ENCODE measurements at places on chromosomes 6 and 20.

- no peak for DNase-seq
Measured at GRCh38 chr20:24588725-24589340, 119.4 kb downstream of the SYNDIG1 start.

GRCh38 chr20:49475292-49476015 lies 7.0 kb downstream of the KCNB1 start:
- DNase-seq, result no peak

DNA sequence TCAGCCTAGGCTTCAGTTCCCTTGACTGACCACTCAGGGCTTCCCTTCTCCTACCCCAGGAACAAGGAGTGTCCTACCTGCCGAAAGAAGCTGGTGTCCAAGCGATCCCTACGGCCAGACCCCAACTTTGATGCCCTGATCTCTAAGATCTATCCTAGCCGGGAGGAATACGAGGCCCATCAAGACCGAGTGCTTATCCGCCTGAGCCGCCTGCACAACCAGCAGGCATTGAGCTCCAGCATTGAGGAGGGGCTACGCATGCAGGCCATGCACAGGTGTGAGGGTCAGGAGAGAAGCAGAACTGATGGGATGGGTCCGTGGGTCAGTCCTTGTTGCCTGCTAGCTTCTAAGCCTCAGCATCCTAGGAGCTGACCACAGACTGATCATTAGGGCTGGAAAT lies 1.6 kb downstream of the RING1 start:
- no peak for DNase-seq

GRCh38 chr20:4059606-4060005 lies 44.2 kb upstream of the RNF24 start:
- no peak for DNase-seq

- DNase-seq, result no peak
Measured at GRCh38 chr20:50862546-50862945, 67.7 kb downstream of the BCAS4 start.

DNA sequence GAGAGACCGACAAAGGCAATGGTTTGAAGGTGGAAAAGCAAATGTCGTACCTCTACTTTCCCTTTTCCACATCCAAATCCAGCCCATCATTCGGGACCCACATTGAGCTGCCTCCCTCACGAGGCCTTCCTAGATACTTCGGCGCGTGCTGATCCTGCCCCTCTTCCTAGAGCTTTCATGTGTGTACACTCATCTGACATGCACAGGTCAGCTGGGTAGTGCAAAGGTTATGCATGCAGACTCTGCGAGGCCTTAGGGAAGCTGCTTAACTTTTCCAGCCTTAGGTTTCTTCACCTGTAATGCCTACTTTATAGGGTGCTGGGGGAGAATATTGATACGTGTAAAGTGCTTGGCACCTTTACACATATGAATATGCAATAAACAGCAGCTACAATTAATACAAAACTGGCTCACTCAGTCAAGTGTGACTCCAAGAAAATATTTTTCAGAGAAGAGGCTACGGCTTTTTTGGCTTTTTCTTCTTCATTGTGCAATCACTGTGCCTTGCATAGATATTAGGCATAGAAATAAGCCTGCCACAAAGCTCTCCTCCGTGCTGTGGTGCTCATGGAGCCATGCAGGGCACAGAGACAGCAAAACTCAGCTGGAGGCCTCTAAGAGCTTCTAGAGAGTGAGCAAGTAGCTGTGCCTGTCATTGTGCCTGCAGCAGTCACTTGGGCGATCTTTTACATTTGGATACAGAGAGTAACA lies 3.6 kb upstream of the MANBAL start:
- DNase-seq, result no peak

DNA sequence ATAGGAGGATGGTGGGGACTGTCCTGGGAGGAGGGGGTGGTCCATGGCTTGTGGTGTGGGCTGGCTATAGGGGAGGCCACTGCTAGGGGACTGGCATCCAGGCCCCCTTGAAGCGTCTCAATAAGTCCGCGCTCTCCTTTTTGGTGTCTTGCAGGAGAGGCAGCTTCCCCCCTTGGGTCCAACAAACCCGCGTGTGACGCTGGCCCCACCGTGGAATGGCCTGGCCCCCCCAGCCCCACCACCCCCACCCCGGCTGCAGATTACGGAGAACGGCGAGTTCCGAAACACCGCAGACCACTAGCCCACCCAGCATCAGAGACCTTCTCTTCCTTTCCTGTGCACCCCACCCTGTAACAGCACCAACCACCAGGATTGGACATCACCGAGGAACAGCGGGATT lies 2.8 kb upstream of the ZBTB9 start:
- no peak for DNase-seq

DNA sequence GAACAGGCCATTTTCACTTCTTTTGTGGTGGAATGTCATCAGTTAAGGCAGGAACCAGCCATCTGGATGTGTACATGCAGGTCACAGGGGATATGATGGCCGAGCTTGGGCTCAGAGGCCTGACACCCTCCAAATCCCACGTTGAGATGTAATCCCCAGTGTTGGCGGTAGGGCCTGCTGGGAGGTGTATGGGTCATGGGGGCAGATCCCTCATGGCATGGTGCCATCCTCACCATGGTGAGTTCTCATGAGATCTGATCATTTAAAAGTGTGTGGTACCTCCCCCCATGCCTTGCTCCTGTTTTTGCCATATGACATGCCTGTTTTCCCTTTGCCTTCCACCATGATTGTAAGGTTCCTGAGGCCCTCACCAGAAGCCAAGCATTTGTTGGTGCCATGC lies 26.8 kb downstream of the WDR27 start:
- no peak for DNase-seq

- no peak for DNase-seq
Measured at GRCh38 chr20:18989736-18990474, 176.3 kb downstream of the SCP2D1 start.

GRCh38 chr6:167952512-167952859 lies 45.0 kb upstream of the KIF25 start:
- DNase-seq, result no peak

DNA sequence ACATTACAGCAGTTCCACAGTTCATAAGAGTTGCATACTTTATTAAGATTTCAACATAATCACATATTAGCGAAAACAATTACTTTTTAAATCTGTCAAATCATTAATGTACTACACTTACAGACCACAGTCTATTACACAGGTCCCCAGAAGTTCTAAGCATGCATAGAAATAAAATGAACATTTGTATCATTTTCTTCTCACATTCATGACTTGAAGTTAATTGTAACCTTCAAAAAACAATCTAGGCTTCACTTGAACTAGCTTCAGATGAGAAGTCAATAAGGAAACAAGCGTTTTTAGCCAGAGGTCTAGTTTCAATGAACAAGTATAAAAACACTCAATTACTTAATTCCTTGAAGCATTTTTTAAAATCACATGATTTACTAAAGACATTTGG lies 238.3 kb downstream of the HACE1 start:
- no peak for DNase-seq

DNA sequence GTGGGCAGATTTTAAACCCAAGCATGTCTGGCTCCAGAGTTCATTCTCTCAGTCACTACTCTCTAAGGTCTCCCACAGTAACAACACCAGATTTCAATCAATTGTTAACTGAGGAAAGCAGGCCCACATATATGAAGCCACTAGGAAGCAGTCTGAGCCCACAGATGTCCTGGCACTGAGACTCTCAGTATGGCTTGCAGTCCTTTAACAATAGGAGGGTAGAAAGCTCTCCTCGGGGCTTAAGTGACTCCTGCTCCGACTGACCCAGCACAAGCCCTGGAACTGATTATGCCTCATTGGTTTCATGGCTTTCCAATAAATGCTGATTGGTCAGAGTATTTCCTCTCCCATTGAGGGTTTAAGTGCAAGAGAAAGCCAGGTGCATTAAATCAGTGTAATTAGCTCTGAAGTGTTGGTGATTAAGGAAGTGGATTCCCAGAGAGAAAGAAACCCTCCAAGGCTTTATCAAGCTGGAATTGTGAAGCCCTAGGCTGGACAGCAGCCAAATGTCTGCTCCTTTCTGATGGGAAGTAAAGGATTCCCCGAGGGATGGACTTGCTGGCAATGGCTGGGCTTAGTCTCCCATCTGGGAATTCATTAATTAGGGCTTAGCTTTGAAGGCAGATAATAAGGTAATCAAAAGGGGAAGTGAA lies 76.6 kb upstream of the PROKR2 start:
- DNase-seq, result peak; percentile 99

- DNase-seq, result no peak
Measured at GRCh38 chr20:15918631-15919030, 654.6 kb downstream of the KIF16B start.

DNA sequence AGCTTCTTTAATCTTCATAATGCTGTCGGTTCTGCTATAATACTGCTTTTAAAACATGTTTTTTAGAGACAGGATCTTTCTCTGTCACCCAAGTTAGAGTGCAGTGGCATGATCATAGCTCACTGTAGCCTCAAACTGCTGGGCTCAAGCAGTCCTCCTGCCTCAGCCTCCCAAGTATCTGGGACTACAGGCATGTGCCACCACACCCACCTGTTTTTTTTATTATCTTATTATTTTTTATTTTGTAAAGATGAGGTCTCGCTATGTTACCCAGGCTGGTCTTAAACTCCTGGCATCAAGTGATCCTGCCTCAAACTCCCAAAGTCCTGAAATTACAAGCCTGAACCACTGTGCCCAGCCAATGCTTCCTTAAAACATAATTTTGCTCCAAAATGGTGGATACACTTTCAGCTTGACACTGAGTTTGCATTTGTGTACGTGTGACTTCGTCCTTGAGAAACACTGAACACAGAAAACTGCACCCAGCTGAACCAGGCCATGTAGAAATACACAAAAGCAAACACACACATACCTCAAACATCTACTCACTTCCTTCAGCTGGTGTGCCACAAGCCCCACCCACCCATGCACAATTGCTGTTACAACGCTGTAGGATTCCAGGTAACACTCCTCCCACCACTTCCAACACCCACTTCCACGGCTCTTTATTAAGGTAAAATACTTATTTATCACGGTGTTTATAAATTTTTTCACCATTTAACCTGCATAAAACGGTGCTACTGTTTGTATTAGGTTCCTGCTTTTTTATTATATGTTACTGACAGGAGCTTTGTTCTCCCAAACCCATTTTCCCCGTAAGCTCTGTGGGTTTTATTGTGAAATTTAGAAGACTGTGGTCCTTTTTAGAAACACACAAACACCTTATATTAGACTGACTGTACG lies 109.1 kb downstream of the TSHZ2 start:
- DNase-seq, result no peak

DNA sequence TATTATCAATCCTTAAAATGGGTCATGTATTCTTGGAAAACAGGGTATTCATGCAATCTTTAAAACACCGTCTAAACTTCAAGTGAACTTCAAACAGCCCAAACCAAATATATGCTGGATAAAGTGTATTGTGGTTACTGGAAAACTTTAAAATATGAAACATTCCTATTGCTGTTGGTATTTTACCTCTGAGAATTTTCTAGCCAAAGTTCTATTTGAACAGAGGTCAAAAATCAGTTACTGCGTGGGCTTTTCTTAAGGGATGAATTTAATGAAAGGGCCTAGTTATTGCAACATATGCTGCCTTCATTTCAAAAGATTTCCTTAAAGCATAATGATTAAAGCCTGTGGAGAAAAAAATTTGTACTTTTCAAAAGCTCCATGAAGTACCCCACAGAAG lies 436.0 kb downstream of the PLCB1 start:
- no peak for DNase-seq

GRCh38 chr6:110233770-110234374 lies 53.6 kb downstream of the CDC40 start:
- no peak for DNase-seq

DNA sequence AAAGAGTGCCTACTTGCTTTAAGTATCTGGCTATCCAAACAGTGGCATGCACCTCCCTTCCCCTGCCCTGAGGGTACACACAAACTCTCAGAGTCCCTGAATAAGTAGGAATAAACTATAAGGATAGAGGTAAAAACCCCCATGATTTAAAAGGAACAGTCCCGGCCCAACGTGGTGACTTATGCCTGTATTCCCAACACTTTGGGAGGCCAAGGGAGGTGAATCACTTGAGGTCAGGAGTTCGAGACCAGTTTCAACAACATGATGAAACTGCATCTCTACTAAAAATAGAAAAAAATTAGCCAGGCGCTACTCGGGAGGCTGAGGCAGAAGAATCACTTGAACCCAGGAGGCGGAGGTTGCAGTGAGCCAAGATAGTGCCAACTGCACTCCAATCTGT lies 22.2 kb downstream of the SAMHD1 start:
- no peak for DNase-seq

GRCh38 chr6:138161338-138162110 lies at the start of gene ARFGEF3:
Gene ARFGEF3, plus strand, starts transcription at chr6:138161939. Its CDS starts 148 bp downstream, at chr6:138162087.
- DNase-seq, result peak; percentile 46

GRCh38 chr6:12776291-12776690 lies 59.7 kb downstream of the PHACTR1 start:
- no peak for DNase-seq

DNA sequence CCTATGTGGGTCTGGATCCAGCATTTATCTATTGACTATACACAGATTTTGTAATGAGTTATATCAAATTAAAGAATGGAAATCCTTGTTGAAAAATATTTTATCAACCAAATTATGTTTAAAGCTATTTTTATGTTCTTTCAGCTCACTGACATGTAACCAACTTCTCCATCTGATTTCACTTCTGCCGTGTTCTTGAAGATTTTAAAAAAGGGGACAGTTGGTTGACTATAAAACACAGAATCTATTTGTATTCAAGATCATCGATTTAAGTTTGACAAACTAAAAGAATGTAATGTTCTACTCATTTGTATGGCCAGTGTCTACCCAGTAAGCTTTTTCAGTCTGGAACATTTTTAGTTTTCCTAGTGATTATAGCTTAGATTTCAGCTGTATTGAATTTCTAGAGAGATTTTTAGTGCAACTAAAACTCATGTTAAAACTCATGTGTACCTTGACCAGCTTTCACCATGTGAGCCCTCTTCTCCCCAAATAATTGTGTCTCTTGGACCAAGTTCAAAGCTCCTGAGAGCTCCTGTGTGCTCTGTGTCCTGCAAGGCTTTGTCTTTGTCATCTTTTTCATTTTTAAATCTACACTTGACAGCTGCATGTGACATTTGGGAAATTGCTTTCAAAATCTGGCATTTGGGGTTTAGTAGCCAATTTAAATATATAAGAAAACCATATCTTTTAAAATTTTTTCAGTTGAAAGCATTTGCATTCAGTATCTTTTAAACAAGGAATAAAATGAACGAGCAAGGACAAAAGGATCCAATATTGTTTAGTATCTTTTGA lies 118.4 kb upstream of the TIAM2 start:
- no peak for DNase-seq

- DNase-seq, result no peak
Measured at GRCh38 chr6:135346747-135347146, 150.8 kb downstream of the AHI1 start.

- no peak for DNase-seq
Measured at GRCh38 chr6:71902261-71902660, 15.9 kb downstream of the RIMS1 start.
